ENCODE measurements at places on chromosomes 5 and 9.

DNA sequence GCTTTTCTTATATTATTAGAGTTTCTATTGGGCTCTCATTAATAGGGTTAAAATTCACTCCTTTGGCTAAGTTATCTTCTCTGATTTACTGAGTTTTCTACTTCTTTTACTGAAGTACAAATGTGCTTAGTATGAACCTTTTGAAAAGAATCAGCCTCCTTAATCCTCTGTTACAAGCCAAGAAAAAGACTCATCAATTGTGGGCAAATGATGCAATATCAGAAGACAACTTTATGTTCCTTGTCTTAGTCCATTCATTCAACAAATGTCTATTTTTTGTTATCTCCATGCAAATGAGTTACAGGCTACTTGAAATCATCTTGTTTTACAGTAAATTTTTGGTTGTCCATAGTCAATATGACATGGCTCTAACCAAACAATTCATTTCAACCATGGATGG is 40.3 kb downstream of the SNCAIP start:
- DNase-seq, result no peak

- DNase-seq, result no peak
Observed at GRCh38 chr9:20031836-20032235, 243.0 kb upstream of the SLC24A2 start.

DNA sequence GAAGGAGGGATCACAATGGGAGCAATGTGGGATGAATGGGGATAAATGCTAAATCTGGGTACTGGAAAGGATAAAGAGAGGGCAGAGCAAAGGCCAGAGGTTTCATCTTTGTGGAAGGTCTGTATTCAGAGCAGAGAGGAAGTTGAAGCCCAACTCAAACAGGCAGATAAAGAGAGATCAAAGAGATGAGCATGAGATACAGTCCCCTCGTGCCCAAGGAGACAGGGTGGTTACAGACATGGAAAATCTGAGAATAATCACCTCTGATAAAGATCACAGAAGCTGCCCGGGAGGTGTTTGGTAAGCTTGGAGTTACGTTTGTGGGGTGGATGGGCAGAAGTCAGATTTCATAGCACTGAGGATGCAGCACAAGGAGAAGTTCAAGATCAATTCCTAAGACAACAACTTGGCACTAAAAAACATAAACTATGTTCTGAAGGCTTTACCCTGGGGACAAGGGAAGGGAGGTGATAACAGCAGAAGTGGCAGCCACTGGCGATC is 459 bp upstream of the ERAP2 start:
- no peak for DNase-seq

GRCh38 chr5:83608122-83608521 is 112.5 kb downstream of the HAPLN1 start:
- DNase-seq, result no peak

DNA sequence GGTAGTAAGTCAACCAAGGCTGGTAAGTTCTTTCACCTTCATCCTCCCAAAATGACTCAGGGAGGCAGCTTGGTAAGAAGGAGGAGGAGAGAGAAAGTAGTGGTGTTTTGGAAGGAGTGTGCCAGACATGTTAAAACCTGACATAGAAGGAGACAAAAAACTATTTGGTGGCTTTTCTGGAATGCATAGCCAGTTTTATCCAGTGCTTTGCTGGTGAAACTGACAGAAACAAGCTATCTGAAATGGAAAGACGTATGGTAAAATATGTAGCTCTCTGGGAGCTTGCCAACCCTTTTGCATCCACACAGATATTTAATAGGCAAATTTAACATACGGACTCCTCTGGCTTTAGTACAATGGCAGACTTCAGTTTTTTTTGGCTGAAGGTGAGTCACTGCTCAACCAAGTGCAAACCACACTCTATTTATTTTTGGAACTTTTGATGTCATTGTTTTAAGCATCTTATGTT is 45.4 kb downstream of the RAB14 start:
- no peak for DNase-seq

- DNase-seq, result no peak
Observed at GRCh38 chr5:127776477-127776876, 73.3 kb downstream of the CCDC192 start.

GRCh38 chr5:172672681-172673080 is 31.6 kb downstream of the NEURL1B start:
- DNase-seq, result no peak

- DNase-seq, result no peak
Observed at GRCh38 chr5:66134407-66134861, 9.7 kb upstream of the SREK1 start.

GRCh38 chr5:170885809-170886208 is 24.0 kb downstream of the RANBP17 start:
- DNase-seq, result no peak

GRCh38 chr9:77475641-77476473 is 172.3 kb downstream of the GNA14 start:
- DNase-seq, result no peak

DNA sequence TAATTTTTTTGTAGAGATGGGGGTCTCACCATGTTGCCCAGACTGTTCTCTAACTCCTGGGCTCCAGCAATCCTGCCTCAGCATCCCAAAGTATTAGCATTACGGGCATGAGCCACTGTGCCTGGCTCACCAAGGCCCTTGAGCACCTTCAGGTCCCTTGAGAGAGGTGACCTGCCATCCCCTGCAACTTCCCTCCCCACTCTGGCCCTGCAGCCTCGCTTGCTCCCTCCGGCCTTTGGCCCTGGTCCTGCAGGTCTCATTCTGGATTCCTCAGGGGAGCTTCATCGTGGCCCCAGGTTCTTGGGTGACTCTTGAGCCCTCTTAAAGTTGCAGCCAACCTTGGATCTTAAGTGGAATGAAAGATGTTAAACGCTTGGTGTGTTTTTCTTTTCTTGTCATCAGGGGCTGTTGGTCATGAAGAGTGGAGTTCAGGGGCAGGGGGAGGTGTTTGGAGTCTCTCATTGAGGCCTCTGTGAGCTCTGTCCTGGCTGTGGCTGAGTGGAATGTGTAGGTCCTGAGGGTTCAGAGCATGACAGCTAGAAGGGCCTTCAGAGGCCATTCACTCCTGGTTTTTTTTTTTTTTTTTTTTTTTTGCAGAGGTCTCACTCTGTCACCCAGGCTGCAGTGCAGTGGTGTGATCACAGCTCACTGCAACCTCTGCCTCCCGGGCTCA is 33.0 kb downstream of the PPARGC1B start:
- DNase-seq, result no peak

- DNase-seq, result no peak
Observed at GRCh38 chr5:23084815-23085214, 231.7 kb upstream of the CDH12 start.

- no peak for DNase-seq
Observed at GRCh38 chr9:29806937-29807618, 2233.8 kb upstream of the C9orf72 start.

DNA sequence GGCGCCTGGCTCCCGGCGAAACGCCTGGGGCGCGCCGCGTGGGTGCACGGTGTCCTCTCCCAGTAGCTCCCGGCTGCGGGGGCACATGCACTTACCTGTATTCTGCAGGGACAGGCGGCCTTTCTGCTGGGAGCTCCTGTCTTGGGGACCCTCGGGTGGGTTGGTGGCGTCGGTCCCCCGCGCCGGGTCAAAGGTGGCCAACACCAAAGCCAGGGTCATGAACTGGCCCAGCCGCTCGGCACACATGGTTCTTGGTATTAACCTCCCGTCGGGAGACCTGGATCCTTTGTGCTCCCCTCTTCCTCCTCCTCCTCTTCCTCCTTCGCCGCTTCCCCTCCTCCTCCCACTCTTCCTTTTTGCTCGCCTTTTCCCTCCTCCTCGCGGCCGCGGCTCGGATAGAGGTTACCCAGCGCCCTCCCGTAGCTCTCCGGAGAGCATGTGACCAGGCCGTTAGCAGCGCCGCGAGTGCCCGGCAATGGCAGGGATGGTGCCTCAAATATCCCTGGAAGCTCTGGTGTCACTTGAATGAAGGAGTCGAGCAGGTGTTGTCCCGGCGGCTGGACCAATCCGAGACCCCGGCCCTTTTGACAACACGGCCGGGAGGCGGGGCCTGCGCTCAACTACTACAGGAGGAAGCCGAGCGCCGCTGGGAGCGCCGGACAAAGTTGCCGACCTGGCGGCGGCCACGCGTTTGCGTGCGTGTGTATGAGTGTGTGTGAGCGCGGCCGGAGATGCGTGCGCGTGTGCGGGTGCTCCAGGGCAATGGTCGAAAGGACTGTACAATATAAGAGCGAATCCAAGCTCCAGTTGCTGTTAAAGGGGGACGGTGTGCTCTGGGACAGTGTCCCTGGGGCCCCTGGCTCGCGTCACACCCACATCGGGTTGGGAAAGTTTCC is at the start of gene STC2:
Gene STC2 (minus strand): TSS at position 467 of the 896 bp plus-strand sequence. CDS start 221 bp downstream, at position 246.
- DNase-seq, result no peak

DNA sequence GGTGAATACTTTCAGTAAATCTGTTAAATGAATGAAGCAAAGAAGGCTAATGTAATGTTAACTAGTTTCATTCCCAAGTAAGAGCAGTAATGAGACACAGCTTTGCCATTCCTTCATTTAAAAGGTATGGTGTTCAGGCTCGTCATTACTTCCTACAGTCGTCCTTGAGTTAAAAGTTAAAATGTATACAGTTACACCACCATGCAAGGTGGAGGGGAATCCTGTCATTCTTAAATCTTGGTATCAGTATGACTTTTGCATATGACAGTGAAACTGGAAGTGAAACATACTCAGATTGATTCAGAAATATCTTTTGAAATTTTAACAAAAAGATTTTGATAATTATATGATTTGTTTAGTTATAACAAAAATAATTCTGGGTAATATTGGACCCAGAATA is 25.9 kb downstream of the MTRR start:
- DNase-seq, result no peak

GRCh38 chr5:76425146-76425545 is 22.1 kb downstream of the IQGAP2 start:
- no peak for DNase-seq

DNA sequence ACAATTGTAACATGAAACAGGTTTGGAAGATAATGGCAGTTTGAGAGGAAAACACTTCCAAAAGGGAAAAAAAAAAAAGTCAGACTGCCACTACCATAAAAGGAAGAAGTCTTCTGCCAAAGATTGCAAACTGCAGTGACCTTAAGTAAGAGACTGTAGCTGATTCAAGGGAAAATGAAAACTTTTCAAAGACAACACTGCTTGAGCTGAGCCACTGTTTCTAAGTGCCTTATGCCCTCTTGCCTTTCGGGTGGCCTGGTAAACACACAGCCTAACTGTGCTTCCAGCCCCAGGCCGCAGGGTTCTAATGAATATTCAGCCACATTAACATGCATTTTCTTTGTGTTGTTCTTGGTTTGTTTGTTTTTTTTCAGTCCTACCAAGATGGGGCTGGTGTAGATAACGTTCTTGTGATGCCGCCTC is 354.6 kb downstream of the BNC2 start:
- DNase-seq, result no peak

GRCh38 chr5:151077419-151077818 is 3.4 kb downstream of the TNIP1 start:
- no peak for DNase-seq

DNA sequence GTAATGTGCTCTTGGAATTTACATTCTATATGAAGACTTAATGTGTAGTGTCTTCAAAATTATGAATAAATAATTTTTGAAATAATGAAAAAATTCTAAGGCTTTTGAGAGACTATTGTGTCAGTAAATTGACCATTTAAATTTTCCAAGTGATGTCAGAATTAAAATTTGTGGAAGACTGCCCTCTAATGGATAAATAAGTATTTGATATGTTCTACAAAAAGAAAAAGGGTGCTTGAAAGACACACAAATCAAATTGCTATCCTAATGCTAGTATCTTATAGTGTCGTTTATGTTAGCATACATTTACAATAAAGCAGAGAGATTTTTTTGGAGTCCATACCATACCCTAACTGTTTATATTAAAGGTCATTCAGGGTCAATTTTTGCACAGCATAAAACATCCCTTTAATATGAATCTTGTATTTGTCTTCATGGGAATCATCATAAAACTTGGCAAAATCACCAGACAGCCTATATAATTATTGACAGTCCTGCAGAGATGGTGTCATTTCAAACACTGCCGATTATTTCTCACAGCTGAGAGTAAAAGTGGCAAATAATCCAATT is 120.8 kb upstream of the SLC27A6 start:
- no peak for DNase-seq

DNA sequence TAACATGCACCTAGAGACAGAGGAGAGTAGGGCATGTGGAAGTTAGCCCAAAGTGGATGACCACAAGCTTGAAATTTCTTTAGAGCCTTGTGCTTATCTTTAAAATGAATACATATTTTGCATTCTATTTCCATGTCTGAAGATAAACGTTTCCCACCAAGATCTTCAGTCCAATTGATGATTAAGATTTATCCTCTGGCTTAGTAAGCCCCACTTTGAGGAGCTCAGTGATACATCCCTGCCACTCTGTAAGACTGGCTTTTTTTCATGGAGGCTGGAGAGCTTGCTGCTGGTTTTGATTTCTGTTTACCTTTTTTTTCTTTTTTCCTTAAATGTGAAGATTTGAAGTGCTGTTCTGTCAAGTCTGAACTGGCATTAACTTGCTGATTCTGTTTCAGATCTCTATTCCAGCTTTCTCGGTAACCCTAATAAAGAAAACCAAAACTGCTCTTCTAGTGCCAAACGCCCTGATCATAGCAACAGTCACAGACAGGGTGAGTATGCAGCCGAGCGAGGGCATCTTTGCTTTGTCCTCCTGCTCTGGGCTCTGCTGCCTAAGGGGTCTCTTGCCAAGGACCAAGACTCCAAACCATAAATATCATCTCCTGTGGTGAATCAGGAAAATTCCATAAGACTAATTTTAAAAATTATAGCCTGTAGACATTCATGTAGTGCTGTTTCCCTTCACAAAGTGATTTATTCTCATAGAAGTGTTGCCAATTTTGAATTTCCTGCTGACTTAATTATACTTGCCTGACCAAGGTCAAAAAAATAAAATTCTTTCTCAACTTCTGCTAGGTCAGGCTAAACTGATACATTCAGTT is 54.3 kb downstream of the GRAMD2B start:
- no peak for DNase-seq

- no peak for DNase-seq
Observed at GRCh38 chr9:131013771-131014676, 5.0 kb downstream of the LAMC3 start.

- no peak for DNase-seq
Observed at GRCh38 chr5:163915481-163915961, 410.1 kb downstream of the MAT2B start.

DNA sequence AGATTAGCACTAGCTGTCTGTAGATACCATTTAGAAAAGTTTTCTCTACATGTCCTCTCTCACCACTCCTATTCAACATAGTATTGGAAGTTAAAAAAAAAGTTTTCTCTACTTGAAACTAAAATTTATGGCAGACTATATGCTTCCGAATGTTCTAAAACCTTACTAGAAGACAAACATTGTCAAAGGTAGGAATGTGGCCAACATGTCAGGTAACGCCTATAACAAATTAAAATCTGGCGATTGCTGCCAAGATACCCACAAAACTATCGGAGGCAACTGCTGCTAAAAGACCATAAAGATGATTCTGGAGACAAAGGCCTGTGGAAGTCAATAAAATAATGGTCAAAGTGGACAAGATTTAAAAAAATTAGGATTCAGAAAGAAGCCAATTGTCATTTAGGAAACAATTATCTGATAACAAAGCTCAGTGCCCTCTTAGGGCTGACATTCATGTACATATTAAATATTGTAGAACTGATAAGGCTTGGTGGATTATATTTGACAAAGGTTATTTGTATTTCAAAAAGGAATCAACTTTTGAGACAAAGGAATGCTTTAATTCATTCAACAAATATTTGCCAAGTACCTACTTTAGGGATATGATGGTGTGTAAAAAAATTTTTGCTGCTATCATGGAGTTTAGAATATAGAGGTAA is 52.7 kb downstream of the CDKN2A start:
- no peak for DNase-seq
